HFFc6 (cell line): ENCODE measurements at places on chromosomes 5 and 9. TPM values are rescaled to one million over a fixed set of nuclear protein-coding genes. Genes with fewer than 3 reads are reported as not detected.

- peak; percentile 86 for DNase-seq
Measured at GRCh38 chr5:158456756-158457155, 597.8 kb upstream of the CLINT1 start.

PCDHGA1 gene
- total RNA-seq: 1.00 and 1.4 TPM in 2 replicates

GRCh38 chr5:180804129-180804618 is 1.6 kb upstream of the MGAT1 start:
- no peak for DNase-seq

DNA sequence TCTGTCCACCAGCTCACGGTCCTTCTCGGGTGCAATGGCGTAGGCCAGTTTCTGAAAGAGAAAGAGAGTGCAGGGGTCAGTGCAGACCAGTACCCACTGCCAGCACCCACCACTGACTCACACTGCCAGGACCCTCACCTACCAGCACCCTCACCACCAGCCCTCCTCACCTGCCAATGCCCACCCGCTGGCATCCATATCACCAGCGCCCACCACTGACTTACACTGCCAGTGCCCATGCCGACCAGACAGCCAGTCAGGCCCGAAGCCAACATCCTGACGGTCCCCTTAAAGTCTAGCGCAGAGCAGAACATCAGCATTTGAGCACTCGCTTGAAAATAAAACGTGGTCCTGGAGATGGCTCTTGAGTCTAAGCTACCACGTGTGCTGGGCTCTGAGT is 44.3 kb downstream of the SLC6A3 start:
- no peak for DNase-seq

GRCh38 chr5:69019668-69020375 is 74.0 kb upstream of the SLC30A5 start:
- DNase-seq: no peak

DNA sequence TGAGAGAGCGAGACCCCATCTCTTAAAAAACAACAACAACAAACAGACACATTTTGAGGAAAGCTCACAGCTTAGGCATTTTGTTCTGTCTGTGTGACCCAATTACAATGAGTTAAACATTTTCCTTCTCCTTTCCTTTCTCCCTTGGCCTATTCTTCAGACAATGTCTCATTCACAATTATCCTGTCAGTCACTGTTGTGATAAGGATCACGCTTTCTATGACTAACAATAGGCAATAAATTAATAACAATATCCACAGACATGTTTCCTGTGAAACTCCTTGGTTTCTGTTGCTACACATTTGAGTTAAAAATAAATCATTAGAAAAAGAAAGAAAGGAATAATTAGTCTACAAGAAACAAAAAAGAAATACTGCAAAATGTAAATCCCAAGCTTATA is 19.8 kb upstream of the CARTPT start:
- DNase-seq: no peak

GRCh38 chr9:96844040-96844439 is 10.3 kb downstream of the ZNF782 start:
- no peak for DNase-seq

IL13 gene
- total RNA-seq: not detected in 3 replicates

HACD4 gene
- total RNA-seq: 3.0 to 4.2 TPM (median 3.1 TPM) in 3 replicates

DNA sequence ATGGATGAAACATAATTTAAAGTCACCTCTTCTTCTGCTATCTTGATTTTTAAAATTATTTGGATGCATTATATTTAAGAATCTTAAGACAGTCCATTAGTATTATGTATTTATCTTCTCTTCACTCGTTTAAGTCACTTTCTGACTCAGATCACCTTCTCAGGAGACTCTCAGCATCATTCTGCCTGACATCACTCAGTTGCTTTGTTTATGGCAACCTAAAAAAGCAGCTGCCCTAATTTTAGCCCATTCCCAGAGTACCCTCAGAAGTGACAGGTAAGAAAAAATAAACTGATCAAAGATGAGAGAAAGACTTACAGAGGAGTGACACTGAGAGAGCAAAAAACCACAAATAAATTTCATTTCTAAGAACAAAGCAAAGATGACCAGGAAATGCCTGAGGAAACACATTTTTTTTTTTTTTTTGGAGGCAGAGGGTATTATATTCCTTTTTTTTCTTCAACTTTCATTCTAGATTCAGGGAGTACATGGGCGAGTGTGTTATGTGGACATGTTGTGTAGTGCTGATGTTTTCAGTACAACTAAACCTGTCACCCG is 140.5 kb downstream of the MUSK start:
- no peak for DNase-seq

- no peak for DNase-seq
Measured at GRCh38 chr9:456365-456764, 241.7 kb downstream of the DOCK8 start.

DNA sequence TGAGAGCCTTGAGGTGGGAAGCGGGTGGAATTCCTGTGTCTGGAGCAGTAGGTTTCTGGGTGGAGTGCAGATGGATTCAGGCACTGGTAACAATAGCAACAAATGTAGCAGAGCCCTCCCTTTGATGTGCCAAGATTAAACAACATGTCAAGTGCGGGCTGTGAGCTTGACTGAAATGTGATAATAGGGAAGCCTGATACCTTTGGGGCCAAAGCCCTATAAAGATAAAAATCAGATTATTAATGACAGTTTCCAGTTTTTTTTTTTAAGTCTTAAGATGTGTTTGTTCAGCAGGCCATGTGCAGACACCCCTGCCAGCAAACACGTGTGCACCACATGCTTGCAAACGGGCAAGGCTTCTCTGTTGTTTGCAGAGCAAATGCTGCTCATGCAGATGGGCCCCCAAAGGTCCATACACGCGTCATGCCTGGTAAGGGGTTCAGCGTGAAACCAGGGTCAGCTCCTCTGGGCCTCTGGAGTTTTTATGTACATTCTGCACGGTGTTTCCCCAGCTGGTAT is 193.2 kb downstream of the GADD45G start:
- DNase-seq: no peak

DNA sequence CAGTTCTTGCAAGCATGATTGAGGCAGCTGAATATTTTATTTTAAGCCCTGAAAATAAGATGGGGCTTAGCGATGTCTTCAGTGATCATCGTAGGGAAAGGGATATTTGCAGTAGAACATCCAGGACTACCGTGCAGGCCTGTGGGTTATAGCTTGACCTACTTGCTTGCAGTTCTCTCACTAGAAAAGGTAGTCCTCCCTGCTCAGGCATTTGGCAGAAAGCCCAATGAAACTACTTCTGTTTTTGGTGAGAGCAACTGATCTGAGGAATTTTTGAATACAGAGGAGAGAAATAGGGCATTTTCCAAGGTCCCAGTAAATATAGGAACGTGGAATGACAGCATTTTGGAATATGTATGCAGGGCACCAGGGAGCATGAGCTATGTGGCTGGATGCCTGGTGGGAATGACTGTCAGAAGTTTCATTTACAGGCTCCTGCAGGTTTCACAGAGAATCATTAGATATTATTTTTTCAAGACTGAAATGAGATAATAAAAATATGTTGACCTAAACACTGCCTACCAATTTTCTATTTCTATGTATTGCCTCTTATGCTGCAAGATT is 417.9 kb upstream of the ACTBL2 start:
- DNase-seq: no peak

DNA sequence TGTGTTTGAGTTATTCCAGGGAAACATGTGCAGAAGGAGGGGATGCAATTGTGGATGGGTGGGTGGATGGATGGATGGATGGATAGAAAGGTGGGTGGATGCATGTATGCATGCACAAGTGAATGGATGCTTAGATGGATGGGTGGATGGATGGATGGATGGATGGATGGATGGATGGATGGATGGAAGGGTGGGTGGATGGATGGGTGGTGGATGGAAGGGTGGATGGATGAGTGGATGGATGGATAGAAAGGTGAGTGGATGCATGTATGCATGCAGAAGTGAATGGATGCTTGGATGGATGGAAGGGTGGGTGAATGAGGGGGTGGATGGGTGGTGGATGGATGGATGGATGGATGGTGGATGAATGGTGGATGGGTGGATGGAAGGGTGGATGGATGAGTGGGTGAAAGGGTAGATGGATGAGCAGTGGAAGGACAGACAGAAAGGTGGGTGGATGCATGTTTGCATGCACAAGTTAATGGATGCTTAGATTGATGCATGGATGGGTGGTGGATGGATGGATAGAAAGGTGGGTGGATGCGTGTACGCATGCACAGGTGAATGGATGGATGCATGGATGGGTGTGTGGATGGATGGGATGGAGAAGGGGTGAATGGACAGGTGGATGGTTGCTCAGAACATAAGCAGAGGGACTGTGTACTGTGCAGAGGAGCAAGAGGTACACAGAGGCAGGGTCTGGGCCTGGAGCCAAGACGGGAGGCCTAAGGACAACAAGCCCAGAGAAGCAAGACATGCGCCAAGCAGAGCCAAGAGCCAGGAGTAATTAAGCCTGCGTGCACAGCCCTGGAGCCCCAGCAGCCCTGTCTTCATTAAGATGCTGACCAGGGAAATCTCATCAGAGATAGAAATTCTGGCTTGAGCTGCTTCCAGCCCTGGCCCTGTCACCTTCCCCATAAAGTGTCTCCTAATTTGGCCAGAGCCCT is 84.6 kb upstream of the PPP1R26 start:
- DNase-seq: no peak

DNA sequence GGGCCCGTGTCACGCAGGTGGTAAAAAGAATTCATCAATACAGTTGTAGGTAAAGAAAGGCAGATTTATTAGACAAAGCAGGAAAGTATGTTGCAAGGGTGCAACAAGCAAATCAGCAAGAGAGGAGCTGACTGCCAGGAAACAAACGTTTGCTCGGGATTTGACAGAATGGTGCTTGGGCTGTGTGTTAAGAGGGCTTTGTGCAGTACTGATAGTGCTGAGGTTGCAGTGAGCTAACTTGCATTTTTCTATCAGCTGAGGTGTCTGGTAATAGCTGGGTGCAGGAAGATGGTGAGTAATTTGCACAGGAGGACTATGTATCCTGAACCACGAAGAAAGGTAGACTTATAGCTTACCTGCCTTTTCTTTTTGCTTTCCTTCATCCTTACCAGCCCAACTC is 3.9 kb upstream of the RARS1 start:
- no peak for DNase-seq

- no peak for DNase-seq
Measured at GRCh38 chr9:126842977-126843799, 17.3 kb upstream of the ZBTB34 start.

- DNase-seq: no peak
Measured at GRCh38 chr9:78857373-78858225, 560.7 kb downstream of the PSAT1 start.

GRCh38 chr5:65926893-65927292 is 518 bp downstream of the ERBIN start:
- DNase-seq: no peak

GRCh38 chr9:98773721-98774120 is 22.6 kb downstream of the ANKS6 start:
- no peak for DNase-seq

- no peak for DNase-seq
Measured at GRCh38 chr5:10363519-10364185, 10.2 kb downstream of the MARCHF6 start.

GRCh38 chr9:98730871-98731270 is 22.1 kb upstream of the GABBR2 start:
- no peak for DNase-seq

GRCh38 chr5:119300311-119300670 is 55.5 kb upstream of the TNFAIP8 start:
- DNase-seq: no peak
